ENCODE measurements at places on chromosomes 13 and 19. TPM values are rescaled to one million over a fixed set of nuclear protein-coding genes. Genes with fewer than 3 reads are reported as not detected.

Gene FAM216B
- not detected for total RNA-seq

Gene DZIP1
- total RNA-seq: 13.0 TPM

Gene IER2
- 41.8 TPM for total RNA-seq

Gene HCST
- total RNA-seq: 0.19 TPM

Gene KLK11
- 0.12 TPM for total RNA-seq

Gene ZNF256
- 1.3 TPM for total RNA-seq

Gene HTR2A
- total RNA-seq: not detected

Gene SERTM1
- not detected for total RNA-seq

Gene UHRF1
- 38.8 TPM for total RNA-seq

Gene GPC5
- not detected for total RNA-seq

Gene MTUS2
- total RNA-seq: 0.01 TPM

Gene MAST1
- total RNA-seq: 1.4 TPM

All from A549 treated with dexamethasone at 1 μM for 4 hours (cell line).